ENCODE measurements at places on chromosomes 6 and 20. TPM values are rescaled to one million over a fixed set of nuclear protein-coding genes. Genes with fewer than 3 reads are reported as not detected.

The MOG gene
- total RNA-seq, result not detected

The CENPQ gene
- total RNA-seq, result 0.92 TPM

The CTAGE9 gene
- total RNA-seq, result not detected

The OGFR gene
- total RNA-seq, result 22.8 TPM

The KIAA0408 gene
- 0.28 TPM for total RNA-seq

GRCh38 chr6:38861926-38862401 lies 146.9 kb downstream of the DNAH8 start:
- DNase-seq, result no peak
- no peak overlapping the region for H3K27ac ChIP-seq
- peaks cover 27% of the 10 kb centered on the region for H3K4me1 ChIP-seq

DNA sequence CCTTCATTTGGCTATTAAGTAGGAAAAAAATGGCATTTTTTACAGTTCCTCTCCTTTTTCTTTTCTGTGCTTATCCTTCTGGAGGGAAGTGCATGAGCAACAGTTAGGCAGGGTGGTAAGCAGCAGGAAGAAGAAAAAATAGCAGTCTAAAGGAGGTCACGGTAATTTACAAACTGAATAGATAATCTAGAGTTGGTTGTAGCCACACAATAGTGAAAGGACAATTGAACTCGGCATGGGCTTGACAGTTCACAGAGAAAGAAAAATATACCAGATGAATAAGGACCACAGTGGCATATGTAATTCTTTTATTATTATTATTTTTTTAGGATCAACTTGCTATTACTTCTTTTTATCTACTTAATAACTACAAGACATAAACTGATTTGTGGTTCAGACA lies 358.6 kb downstream of the BTBD9 start:
- no peak overlapping the region for H3K27ac ChIP-seq
- no peaks in the 10 kb centered on the region for H3K36me3 ChIP-seq
- H3K4me1 ChIP-seq, result no peaks in the 10 kb centered on the region

- no peak overlapping the region for H3K27ac ChIP-seq
- H3K4me3 ChIP-seq, result no peak overlapping the region
- H3K4me1 ChIP-seq, result no peaks in the 10 kb centered on the region
- DNase-seq, result no peak
- H3K27me3 ChIP-seq, result no peaks in the 10 kb centered on the region
These were observed 12.1 kb downstream of the SSR1 start for GRCh38 chr6:7300926-7301325.

DNA sequence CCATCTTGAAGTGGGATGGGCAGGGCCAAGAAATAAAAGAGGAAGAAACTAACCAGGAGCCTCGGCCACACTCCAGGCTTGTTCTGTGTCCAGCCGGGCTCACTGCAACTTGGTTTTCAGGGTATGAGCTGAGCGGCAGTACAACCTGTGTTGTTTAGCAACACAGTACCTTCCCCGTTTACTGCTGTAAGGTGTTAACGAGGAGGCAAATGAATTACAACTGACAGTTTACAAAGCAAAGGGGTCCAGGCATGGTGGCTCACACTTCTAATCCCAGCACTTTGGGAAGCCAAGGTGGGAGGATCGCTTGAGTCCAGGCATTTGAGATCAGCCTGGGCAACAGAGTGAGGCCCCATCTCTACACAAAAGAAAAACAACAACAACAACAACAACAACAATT lies 481.3 kb upstream of the SULF2 start:
- DNase-seq, result no peak
- H3K4me3 ChIP-seq, result no peak overlapping the region
- no peak overlapping the region for H3K27ac ChIP-seq
- no peaks in the 10 kb centered on the region for H3K27me3 ChIP-seq
- no peaks in the 10 kb centered on the region for H3K36me3 ChIP-seq

GRCh38 chr20:58655328-58656107 lies 4.4 kb downstream of the STX16 start:
- no peak overlapping the region for H3K4me3 ChIP-seq
- H3K4me1 ChIP-seq, result peaks cover 3% of the 10 kb centered on the region
- no peak overlapping the region for H3K27ac ChIP-seq

- no peaks in the 10 kb centered on the region for H3K4me1 ChIP-seq
- H3K27ac ChIP-seq, result no peak overlapping the region
- no peak overlapping the region for H3K4me3 ChIP-seq
- no peaks in the 10 kb centered on the region for H3K27me3 ChIP-seq
These were observed 44.7 kb upstream of the MICB start for GRCh38 chr6:31453259-31453658.

DNA sequence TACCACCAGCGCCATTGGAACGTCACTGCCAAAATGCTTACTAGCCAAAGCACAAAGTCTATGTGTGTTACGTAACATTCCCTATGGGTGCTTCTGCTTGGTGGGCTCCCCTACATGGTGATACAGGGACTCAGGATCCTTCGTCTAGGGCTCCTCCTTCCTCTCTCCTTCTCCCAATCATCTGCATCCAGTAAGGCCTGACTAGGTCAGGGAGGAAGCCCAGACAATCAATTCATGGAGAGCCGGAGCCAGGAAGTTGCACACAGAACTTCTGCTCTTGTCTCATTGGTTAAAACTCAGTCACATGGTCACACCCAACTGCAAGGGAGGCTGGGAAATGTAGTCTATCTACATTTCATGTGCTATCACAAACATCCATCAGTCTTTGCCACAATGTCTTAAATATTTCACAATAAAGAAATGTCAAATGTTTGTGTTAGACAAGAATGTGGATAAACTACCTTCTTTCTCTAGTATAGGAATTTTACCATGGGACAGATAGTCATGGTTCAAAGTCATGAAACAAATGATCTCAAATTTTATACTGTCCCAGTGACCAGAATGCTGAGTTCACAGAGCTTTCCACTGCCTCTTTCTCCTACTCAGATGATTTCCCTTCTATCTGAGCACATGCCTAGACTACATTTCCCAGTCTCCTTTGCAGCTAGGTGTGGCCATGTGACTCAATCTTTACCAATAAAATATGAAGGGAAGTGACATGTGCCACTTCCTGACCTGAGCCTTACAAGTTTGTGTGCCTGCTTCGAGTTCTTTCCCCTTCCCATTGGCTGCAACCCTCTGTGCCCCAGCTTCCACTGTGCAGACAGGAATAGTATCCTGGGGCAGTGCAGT lies 9.3 kb upstream of the KCNK15 start:
- H3K4me1 ChIP-seq, result no peaks in the 10 kb centered on the region
- peak overlapping the region; percentile 12 for H3K4me3 ChIP-seq
- H3K27me3 ChIP-seq, result no peaks in the 10 kb centered on the region
- H3K27ac ChIP-seq, result no peak overlapping the region
- DNase-seq, result peak; percentile 37

DNA sequence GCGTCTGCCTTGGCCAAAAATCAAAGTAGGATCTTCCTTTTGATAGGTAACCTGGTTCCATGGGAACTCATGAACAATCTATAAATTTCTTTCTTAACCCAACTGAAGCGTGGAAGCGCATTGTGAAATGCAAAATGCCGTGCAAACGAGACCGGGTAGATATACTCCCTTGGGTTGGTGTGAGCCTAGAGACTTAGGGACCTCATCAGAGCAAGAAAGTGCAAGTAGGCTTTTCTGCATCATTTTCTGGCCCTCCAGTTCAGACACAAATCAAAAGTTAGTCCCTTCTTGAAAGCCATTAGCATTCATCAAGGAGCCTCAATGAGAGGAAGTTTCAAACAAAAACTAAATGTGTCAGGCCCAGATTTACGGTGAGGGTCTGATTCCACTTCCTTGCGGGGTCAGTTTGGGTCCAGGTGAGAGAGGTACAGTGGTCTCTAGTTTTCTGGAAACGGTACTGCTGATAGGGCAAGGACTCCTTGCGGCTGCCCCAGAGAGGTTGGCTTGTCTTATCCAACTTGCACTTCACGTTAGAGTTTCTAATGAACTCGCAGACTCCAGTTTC lies 5.3 kb upstream of the ZNF184 start:
- no peak for DNase-seq
- H3K4me1 ChIP-seq, result no peaks in the 10 kb centered on the region
- H3K27me3 ChIP-seq, result no peaks in the 10 kb centered on the region
- H3K4me3 ChIP-seq, result peak overlapping the region; percentile 76

- H3K4me3 ChIP-seq, result no peak overlapping the region
- H3K27ac ChIP-seq, result peak overlapping the region; percentile 45
- no peak for DNase-seq
These were observed 1.6 kb upstream of the TRIB3 start for GRCh38 chr20:378961-379336.

DNA sequence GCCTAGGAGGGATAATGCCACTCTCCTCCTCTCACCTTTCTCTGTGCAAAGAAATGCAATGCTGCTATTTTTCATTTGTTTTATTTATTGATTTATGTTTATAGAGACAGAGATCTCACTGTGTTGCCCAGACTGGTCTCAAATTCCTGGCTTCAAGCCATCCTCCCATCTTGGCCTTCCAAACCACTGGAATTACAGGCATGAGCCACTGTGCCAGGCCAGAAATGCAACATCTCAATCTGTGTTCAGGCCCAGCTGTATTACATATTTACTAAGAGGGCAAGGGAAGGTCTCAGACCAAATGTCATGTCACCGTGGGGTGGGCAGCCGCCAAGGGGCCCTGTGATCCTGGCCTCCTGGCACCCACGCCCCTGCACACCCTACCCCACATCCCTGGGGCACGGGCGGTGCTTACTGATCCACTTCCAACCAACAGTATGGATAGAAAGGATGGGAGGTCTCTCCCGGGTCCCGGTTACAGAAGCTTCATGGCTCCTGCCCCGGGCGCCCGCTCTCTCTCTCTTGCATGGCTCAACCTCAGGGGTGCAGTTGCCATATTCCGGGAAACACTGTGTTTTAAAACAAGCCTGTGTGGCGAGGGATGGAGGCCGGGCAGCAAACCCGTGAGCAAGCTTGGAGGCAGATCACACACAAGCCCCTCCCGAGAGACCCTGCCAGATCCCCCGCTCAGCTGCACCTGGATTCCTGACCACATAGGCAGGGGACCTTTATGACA lies 111.8 kb downstream of the AGPAT4 start:
- no peaks in the 10 kb centered on the region for H3K27me3 ChIP-seq
- DNase-seq, result no peak
- no peak overlapping the region for H3K4me3 ChIP-seq
- no peaks in the 10 kb centered on the region for H3K36me3 ChIP-seq
